ENCODE measurements at places on chromosomes 13 and 19.
A peak's percentile ranks its signal among the peaks of the same experiment; 100 is the strongest.

DNA sequence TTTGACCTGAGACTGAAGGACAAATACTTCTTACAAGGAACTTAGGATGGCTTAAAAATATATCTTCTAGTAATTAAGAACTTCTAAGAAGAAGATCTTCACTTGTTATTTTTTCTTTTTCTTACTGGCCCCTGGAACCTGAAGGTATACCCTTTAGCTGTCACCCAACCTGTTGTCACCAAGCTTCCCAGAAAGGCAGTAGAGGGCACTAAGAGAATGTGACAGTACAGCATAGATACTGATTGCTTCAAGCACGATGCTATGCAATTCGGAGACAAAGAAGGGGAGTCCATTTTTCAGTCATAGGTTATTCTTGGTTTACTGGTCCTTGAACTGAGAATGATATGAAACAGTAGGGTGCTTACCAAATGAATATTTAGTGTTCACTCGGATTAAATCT lies 208.3 kb upstream of the PCDH9 start:
- no peak for DNase-seq

GRCh38 chr19:7751157-7751783 lies 3.9 kb upstream of the CD209 start:
- DNase-seq: peak; percentile 19

- no peak for DNase-seq
Observed at GRCh38 chr13:111267784-111268183, 52.7 kb upstream of the TEX29 start.

DNA sequence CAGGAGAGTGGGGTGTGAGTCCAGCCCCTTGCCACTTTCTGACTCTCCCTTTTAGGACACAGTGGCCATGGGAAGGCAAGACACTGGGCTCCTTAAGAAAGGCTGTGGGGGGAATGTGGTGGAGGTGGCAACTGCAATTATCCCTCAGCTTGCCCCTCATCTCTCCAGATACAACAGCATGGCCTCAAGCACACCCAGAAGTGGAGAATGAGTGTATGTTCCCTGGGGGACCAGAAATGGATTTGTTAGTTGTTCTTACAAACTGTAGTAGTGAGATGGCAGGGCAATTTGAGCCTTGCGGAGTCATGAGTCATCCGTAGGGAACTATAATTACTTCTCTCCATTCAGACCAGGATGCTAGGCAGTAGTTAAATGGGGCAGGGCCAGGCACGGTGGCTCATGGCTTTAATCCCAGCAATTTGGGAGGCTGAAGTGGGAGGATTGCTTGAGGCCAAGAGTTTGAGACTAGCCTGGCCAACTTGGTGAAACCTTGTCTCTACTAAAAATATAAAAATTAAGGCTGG lies 25.6 kb upstream of the CXCL17 start:
- DNase-seq: no peak

GRCh38 chr19:17214508-17215126 lies 540 bp upstream of the USE1 start:
- DNase-seq: no peak

DNA sequence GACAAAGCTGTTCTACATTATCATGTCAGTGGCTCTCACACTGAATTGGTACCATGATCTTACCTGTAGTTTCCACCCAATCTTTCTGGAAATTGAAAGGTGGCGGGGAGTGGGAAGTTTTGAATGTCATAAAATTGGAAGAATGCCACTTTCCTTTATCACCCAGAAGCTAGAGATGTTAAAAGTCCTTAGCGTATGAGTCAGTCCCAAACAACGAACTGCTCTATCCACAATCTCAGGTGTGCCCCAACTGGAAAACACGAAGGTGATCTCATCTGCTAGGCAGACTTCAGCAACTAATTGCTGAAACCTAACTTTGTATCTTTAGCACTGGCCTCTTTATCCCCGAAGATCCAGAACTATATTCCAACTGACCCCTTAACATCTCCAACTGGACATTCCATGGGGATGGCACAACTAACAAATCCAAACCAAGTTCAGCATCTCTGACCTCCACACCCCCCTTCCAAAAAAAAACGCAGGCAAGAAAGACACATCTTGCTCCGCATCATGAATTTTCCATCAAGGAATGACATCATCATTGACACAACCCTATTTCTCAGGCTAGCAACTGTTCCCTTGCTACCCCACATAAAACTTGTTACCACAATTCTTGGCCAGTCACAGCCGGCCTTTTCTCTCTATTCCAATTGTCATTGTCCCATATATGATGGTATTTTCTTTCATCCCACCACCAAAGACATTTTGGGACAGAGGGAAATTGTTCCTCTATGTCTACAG lies 175.4 kb downstream of the KLF12 start:
- no peak for DNase-seq

DNA sequence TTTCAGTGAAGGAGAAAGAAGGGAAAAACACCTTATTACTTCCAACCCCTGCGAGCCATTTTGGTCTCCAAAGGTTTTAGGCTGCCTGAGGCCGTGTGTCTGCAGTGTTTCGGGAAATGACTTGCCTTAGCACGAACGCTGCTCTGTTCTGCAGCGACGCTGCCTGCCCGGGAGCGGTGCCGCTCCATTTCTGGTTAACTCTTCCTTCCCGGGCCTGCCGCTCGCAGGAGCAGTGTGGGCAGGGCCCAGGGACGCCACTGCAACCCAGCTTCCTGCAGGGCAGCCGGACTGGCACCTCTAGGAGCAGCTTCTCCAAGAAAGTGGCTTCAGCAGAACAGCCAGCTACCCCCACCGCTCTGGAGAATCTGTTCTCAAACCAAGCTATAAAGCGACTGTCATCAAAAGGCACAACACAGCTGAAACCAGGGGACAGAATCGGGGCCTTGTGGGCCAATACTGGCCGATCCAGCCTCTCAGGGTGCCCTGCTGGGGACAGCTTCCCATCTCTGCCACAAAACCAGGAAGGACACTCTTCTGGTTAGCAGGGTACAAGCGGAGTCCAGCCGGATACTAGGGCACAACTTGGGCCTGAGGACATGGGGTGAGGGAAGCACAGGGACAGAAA lies 72.2 kb downstream of the KCTD15 start:
- no peak for DNase-seq

- no peak for DNase-seq
Observed at GRCh38 chr13:61486496-61486895, 70.8 kb upstream of the PCDH20 start.

DNA sequence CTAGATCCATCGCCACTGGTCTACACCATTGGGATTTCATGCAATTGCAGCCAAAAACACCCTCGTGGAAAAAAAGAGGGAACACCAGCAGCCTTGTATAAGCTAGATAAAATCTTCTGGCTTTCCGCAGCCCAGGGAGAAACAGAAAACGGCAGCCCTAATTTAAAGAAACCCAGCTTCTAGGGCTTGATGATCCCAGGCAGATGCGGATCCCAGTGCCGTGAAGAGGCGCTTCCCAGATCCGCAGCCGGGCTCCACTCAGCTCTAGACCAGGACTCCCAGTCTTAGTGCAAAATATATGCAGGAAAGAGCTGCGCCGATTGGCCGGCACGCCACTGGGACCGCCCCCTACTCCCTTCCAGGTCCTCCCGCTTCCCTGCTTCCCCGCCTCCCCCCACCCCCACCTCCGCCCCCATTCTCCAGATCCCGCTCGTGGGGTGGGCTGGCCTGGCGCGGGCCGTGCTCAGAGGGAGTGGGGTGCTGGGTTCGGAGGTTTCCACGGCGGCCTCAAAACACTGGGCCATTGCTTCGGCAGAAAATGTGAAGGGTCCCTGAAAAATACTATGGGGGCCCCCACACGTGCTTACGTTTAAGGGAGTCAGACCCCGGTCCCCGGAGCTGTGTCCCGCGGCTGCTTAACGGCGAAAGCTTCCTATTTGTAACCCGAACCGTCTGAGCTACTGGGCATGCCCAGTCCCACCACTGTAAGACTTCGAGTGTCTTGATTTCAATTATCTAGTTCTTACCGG lies 63.1 kb downstream of the SERP2 start:
- DNase-seq: peak; percentile 37

DNA sequence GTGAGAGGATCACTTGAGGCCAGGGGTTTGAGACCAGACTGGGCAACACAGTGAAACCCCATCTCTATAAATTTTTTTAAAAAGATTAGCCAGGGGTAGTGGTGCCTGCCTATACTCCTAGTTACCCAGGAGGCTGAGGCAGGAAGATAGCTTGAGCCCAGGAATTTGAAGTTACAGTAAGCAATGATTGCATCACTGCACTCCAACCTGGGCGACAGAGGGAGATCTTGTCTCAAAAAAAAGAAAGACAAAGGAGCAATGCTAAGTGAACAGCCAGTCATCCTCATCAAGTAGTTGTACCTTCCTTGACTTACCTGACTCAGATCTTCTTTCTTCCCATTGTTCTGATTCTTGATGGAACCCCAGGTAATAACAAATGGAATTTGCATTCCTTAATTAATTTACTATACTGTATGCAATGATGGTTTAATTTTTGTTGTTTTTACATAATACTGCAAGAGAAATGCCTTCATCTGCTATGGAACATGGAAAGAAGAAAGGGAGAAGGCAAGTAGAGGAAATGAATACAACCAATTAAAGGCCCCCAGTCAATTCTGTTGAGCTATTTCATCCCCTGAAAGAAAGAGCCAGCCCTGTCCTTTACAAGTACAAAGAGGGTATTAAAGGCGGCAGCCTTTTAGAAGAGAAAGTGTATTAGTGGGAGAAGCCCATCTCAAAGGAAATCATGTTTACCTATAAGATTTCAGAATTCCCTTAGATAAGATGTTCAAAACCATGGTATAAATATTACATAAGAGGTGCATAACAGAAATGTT lies 316.7 kb downstream of the DIAPH3 start:
- DNase-seq: no peak

DNA sequence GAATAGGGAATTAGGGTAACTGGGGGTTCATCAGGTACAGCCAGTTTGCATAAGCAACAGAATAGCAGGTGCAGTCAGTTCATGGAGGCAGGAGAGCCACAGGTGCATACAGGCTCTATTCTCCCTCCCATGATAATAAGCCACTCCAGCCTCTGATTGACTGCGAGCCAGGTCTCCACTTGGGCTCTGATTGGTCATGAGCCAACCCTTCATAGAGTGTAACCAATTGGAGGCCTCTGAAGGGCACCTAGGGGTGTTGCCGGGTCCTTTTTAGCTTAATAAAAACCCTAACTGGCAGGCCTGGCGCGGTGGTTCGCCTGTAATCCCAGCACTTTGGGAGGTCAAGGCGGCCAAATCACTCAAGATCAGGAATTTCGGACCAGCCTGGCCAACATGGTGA lies 8.7 kb upstream of the CKM start:
- no peak for DNase-seq
